Spinal cord (tissue), 10 donors: ENCODE measurements at places on chromosomes 6 and 20.

DNA sequence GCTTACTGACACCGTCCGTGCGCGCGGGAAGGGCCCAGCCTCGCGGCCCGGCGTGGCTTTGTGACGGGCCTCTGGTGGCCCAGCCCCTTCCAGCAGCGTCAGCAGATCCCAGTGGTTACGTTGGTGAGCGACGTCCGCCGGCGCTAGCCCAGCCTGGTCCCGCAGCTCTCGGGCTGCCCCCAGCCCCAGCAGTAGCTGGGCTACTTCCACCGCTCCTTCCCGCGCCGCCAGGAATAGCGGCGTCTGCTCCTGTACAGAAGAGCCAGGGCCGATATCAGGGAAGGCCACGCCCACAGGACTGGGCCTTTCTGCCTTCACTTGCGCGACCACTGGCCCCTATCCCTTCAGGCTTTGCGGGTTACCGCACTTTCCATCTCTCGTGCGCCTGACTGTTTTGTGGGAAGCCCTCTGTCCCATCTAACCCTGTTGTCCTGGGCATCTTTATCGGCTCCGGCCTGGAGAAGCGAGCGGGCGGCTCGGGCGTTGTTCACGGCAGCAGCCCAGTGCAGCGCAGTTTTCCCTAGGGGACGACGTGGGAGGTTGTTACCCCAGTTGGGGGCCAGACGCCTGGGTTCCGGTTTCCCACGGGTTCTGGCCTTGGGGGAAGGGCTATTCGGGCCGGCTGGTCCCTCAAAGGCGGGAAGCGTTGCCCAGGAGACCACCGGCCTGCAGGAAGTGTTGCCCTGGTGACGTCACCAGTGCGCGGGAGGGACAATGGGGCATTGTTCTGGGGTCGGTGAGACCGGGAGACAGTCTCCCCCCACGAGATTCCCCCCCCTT, 3.6 kb upstream of the GPSM3 start:
- DNase-seq = peak; percentile 97

GRCh38 chr6:144131248-144131709, 19.0 kb upstream of the STX11 start:
- DNase-seq = no peak

GRCh38 chr6:139201378-139201777, 66.5 kb downstream of the HECA start:
- no peak for DNase-seq

DNA sequence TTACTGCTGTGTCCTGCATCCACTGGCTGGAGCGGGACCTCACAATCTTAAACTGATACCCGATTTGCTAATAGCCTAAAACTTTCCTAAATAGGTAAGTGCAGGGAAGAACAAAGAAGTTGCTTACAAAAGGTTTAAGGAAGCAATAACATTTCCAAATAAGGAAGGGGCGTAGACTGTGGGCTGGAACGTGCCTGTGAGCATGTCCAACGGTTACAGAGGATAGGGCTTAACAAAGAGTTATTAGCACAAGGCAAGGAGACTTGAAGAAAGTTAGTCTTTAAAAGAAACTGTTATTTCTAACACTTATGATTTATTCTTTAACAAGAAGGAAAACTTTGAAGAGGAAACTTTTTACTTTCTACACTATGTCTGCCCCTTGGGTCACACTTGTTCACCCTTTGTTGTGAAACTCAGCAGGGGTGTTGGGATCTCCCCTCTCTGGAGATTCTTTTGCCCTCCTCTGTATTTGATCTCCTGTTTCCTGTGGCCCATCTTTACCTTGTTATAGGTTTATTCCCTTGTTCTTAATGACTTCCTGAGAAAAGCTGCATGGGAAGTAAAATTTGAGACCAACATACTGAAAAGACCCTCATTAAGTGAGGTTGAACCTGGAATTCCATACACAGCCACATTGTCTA, 28.7 kb downstream of the KAT14 start:
- no peak for DNase-seq

DNA sequence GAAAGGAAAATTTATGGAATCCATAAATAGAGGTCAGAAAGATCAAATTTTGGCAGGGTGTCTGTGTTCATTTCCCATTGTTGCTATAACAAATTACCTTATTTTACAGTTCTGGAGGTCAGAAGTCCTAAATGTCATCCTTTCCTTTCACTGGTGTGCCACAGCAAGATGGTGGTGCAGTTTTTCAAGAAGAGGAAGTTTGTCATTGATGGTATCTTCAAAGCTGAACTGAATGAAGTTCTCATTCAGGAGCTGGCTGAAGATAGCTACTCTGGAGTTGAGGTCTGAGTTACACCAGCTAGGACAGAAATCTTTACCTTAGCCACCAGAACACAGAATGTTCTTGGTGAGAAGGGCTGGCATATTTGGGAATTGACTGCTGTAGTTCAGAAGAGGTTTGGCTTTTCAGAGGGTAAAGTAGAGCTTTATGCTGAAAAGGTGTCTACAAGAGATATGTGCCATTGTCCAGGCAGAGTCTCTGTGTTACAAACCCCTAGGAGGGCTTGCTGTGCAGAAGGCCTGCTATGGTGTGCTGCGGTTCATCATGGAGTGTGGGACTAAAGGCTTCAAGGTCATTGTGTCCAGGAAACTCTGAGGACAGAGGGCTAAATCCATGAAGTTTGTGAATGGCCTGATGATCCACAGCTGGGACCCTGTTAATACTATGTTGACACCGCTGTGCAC, 7.2 kb upstream of the CCNC start:
- DNase-seq = no peak

GRCh38 chr6:47581591-47581990, 104.0 kb downstream of the CD2AP start:
- DNase-seq = no peak

DNA sequence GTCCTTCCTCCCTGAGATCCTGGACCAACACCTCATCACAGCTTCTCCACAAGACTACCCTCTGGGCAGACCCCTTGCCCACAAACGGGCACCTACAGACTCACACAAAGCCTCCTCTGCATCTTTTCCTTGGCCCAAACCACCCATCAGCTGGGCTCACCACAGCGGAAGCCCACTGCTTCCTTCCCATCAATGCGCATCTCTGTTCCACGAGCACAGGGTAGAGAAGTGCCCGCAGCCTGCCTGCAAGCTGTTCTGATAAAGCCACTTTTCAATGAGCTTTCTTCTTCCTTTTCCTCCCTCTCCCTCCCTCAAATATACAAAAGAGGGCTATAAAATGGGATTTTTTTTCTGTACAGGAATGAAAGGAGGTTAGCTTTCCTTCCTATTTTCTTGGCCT, 111.2 kb downstream of the NFATC2 start:
- no peak for DNase-seq

- DNase-seq = no peak
These were observed 231.1 kb upstream of the ZNF217 start for GRCh38 chr20:53824779-53825178.

GRCh38 chr6:119350202-119350951, 816 bp upstream of the MAN1A1 start:
- DNase-seq = peak; percentile 31

- peak; percentile 88 for DNase-seq
These were observed 1.0 kb downstream of the CALHM6 start for GRCh38 chr6:116461932-116462885.

DNA sequence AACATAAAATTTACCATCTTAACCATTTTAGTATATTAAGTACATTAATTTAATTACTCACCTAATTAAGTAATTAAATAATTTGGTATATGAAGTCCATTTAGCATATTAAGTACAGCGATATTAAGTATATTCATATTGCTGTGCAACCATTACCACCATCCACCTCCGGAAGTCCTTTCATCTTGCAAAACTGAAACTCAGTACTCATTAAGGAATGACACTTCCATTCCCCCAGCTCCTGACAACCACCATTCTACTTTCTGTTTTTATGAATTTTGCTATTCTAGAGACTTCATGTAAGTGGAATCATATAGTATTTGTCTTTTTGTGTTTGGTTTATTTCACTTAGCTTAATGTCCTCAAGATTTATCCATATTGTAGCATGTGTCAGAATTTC, 61.1 kb upstream of the GTSF1L start:
- DNase-seq = no peak

GRCh38 chr20:62890444-62890843, 28.8 kb upstream of the TCFL5 start:
- DNase-seq = no peak

GRCh38 chr6:26358511-26358981, 6.5 kb upstream of the BTN3A2 start:
- DNase-seq = no peak

DNA sequence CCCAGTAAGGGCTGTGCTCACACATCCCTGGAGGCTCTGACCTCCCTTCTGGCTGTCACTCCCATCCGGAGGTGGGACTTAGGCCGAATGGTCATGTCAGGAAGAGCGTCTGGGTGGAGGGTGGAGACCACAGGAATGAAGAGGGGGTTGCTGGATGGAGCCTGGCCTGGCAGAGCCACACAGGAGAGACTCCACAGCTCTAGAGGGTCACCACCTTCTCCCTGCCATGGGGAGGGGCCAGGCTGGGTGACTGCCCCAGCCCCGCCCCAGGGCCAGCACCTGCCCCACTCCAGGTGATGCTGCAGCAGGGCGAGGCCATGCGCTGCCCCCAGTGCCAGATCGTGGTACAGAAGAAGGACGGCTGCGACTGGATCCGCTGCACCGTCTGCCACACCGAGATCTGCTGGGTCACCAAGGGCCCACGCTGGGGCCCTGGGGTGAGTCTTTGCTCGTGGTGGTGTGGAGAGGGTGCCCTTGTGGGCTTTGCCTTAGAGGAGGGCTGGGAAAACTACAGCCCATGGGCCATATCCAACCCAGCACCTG, 20.6 kb downstream of the RBCK1 start:
- DNase-seq = no peak

DNA sequence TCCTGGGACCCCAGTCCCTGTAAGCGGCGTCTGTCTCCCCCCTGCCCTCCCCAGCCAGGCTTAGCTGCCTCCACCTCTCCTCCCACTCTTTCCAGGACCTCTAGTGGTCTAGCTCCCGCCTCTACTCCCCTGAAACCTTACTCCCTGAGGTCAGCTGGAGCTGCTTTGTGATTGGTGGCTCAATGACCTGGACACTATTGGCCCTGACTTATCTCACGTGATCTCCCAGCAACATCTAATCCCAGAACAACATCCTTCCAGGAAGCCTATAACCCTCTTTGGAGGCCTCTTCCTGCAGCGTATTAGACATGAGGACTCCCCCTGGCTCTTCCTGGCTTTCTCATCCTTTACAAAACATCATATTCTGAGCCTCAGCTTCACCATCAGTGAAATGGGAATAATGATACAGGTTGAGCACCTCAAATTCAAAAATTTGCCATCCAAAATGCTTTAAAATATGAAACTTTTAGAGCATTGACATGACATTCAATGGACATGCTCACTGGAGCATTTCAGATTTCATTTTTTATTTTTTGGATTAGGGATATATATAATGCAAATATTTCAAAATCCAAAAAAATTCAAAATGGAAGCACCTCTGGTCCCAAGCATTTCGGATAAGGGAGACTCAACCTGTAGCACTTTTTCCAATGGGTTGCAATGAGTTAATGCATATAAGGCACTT, 16.3 kb upstream of the SRC start:
- DNase-seq = no peak

DNA sequence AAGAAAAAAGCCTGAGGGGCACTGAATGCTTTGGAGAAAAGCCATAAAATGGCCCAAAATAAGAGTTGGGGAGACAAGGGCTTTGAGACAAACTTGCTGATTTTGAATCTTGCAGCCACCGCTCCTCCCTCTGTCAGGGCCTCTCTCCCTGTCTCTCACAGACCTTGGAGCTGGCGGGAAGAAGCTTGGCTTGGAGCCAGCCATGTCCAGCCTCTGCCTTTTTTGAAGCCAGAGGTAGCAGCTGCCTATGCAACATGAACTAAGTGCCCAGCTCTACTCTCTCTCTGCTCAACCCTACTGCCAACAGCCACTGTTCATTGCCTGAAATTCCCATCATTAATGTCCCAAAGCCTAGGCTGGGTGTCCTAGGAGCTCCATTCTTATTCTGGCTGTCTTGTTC, 63.7 kb upstream of the CTNNBL1 start:
- DNase-seq = peak; percentile 81

- no peak for DNase-seq
These were observed 60.4 kb downstream of the SOBP start for GRCh38 chr6:107550241-107550840.

GRCh38 chr6:18511211-18511610, 124.1 kb downstream of the RNF144B start:
- peak; percentile 24 for DNase-seq

DNA sequence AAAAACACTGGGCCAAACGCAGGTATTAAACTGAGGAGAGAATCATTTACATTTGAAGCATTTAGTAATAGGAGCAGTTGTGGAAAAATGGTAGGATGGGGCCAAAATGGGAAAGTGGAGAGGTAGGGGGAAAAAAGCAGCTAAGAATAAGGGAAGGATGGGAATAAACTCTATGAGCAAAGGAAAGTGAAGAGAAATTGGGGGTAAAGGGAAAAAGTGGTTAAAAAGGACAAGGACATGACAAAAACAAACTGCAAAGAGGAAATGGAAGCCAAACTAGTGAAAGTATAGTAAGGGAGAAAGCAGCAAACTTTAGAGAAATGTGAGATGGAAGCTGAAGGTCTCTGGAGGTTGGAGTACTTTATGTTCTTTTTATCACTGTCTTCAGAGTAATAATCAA, 6.2 kb upstream of the ZSCAN16 start:
- no peak for DNase-seq

GRCh38 chr6:44041461-44042260, 85.6 kb downstream of the MRPL14 start:
- DNase-seq = no peak

DNA sequence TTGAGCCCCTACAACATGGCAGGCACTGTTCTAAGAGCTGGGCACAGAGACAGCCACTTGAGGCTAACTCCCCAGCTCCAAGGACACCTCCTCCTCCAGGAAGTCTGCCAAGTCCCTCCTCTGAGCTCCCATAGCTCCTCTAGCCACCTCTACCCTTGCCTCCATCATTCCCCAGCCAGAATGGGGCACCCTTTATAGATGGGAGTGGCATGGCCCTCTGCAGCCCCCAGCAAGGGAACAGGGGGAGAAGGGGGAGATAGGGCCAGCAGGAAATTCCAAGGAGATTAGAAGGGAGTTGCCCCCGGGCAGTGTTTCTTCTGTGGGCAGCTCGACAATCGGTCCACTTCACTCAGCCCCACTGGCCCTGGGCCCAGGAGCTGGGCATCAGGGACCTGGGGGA, 19.7 kb upstream of the TLDC2 start:
- no peak for DNase-seq

GRCh38 chr20:25061821-25062530, 4.0 kb upstream of the ACSS1 start:
- no peak for DNase-seq

DNA sequence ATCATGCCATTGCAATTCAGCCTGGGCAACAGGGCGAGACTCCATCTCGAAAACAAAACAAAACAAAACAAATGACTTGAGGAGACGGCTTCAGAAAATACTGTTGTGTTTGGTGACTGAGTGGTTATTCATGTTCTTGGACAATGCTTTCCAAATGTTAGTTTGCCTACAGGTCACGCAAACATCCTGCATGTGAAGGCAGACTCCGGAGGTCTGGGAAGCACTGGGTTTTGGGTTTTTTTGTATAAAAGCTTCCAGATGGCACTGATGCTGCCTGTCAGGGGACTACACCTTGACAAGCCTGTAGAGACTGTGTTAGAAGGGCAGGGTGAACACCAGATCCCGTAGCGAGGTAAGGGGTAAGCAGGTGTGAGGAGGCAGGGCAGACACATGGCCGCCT, 81.7 kb downstream of the THBS2 start:
- DNase-seq = no peak
